ENCODE measurements at places on chromosomes 12 and 14.

DNA sequence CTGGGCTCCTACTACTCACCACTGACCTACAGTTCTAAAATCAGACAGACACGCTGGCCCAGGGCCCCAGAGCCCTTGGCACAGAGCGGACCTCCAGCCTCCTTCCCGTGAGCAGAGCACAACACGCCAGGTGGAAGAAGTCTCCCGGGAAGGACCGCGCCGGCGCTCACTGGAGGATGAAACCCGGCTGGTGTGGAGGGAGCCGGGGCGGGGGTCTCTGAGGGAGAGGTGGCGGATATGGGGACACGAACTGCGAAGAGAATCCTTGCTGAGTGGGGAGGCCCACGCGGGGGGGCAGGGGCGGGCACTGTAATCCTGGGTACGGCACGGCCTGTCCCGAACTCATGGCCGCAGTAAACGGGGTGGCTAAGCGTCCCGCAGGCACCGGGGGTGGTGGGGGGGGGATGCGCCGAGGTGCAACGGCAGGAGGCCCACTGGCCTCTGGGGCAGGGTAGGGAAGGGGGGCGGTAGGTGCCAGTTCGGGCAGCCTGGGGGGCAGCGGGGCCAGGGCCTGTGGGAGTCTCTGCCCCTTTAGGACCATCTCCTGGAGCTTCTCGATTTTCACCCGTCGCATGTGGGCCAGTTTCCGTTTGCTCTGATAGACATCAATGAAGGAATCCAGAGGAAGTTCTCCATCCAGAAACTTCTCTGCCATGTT, 28.8 kb downstream of the VPS37B start:
- DNase-seq: no peak

DNA sequence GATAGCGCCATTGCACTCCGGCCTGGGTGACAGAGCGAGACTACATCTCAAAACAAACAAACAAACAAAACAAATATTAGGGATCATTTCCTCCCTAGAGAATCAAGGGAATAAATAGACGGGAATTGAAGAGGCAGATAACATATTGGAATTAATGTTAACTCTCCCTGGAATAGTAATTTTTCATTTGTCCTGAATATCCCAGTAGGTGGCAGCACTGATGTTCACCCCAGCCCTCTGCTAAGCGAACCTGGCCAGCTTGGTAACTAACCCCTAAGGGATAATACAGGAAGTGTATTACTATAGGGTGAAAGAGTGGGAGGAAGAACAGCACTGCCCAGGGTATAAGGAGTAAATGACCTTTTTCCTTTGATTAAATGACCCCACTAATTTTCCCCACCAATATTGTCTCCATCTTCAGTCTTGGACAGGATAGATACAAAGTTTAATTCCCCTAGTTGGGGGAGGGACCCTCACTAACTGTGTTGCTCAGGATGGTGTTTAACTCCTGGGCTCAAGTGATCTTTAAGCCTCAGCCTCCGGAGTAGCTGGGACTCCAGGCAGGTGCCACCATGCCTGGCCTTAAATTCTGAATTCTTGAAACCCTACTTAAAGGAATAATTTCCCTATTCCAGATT, 40.5 kb downstream of the SLC2A14 start:
- no peak for DNase-seq

DNA sequence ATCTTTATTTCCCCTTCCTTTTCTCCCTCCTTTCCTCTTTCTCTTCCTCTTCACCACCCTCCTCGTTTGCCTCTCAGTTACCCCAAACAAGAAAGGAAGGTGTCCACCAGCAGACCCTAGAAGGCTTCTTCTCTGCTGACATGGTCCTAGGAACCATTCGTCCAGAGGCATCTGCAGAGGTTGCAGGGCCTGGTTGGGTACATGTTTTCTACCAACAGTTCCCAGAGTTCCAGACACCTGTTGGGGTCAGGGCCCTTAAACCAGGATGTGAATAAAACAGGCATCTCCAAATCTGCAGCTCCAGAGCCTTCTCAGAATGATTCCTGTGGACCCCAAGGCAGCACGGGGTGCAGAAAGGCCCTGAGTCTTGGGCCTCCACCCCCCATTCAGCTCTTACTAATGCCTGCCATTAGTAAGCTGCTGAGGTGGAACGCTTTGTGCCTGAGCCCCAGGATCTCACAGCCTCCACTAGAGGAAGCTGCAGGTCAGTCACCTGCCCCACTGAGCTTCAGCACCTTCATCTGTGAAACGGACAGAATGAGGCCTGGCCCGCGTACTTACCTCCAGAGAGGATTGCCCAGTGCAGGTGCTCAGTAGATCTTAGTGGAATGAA, 130.4 kb downstream of the DICER1 start:
- no peak for DNase-seq

DNA sequence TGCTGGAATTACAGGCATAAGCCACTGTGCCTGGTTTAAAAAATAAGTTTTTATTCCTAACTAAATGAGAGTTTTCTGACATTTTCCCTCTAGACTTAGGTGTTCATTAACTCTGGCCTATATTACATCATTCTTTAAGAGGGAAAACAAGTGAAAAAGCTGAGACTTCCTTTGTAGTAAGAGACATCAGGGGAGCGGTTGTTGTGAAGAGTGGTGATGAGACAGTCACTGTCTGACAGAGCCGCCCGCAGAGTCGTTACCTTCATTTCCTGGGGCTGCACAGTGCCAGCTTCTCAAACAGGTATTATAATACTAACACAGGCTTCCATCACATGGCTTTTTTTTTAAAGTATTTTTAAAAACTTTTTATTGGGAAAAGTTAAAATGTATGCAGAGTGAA, 19.7 kb upstream of the TDRD9 start:
- DNase-seq: no peak

DNA sequence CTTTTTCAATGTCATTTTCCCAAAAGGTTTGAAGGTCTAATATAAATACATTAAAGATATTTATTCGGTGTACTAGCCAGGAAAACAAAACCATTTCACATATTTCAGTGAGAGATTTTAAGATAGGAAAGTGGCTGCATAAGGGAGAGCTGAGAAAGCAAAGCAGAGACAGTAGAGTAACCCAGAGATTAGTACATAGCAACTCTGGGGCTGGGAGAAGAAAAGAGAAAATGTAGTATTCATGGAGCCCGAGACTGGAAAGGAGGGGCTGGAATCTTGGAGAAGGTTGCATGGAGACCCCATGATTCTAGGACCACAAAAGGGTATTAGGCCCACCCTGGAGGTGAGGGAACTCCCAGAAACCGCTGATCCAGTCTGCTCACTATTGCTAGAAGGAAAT, 236.9 kb downstream of the PAWR start:
- no peak for DNase-seq

- no peak for DNase-seq
These were observed 28.2 kb downstream of the LTBP2 start for GRCh38 chr14:74583689-74584434.

GRCh38 chr12:119440803-119441360, 106.4 kb downstream of the CCDC60 start:
- no peak for DNase-seq

GRCh38 chr12:111024205-111024801, 103.9 kb upstream of the MYL2 start:
- DNase-seq: peak; percentile 74

- DNase-seq: no peak
These were observed 161.0 kb downstream of the RBM19 start for GRCh38 chr12:113804961-113805600.

DNA sequence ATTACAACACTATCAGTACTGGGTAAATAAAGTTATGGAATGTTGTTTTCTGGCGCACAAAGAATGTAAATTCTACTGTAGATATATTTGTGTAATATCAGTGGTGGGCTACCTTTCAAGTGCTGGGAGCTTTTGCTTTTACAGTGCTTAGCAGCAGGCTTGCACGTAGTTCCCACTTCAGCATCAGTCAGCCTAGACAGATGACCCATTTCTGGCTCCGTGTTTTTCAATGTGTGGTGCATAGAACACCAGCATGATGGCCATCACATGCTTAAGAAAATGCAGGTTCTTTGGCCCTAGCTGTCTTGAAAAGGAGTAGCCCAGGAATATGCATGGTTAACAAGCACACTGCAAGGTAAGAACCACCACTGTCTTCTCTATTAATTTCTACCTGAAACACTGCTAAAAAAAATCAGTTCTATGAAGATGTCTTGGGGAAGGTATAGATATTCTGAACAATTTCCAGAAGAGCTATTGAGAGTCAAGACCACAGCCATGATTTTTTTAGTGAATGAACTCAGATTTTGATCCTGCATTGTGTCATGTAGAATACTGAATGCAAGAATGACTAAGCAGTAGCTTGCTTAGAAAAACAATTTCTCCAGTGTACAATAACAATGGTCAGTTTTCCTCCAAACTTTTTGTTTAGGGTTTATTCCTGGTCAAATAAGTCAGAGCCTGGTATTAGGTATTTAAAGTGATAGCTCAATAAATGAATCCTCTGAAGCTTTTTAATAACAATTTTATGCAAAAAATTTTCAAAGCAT, 195.7 kb downstream of the AKAP6 start:
- DNase-seq: no peak
